ENCODE measurements at places on chromosomes 7 and 10.

DNA sequence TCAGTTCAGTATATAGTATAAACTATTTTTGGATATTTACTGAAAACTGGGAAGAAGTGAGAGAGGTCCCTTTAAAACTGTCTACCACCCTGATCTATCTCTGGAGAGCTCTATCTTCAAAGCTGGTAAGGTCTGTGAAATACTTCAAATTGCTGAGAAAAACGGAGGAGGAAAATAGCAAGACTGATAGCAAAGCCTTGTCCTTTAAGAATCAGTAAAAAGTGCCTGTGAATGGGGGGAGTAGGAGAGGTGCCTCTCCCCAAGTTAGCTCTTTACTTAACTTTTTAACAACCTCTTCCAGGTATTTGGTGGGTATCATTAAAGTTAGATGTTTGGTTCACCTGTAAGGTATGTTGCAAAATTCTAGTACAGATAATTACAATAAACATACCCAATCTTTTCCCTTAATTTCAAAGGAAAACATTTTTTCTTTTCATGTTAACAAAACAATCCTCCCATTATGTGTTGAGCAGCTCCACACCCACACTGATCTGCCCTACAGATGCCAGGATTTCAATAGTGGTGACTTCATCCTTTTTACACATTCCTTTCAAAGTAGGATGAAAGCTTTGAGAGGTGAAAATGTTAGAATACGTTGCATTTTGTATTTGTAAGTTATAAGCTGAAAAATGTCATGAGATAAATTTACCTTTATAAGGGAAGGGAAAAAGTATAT lies 149.2 kb downstream of the CRPPA start:
- no peak for DNase-seq

- DNase-seq, result peak; percentile 83
Observed at GRCh38 chr10:79274279-79275104, 72.8 kb upstream of the PPIF start.

DNA sequence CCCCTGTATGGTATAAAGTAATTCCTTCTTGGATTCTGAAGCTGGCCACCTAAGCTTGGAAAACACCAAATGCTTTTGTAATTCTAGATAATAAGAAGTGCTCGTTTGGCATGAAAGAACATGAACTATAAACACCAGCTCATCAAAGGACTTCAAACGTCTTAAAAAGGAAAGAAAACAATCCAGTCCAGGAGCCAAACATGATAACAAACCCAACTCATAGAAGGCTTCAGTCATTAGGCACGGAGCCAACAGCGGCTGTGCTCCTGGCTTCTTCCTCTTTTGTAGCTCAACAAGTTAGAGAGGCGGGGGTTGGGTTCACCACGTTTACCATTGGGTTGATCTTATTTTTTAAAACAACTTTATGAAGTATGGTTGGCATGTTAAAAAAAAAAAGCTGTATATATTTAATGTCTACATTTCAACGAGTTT lies 56.4 kb upstream of the ECHDC3 start:
- peak; percentile 86 for DNase-seq

- DNase-seq, result no peak
Observed at GRCh38 chr7:68432585-68432984, 1165.7 kb upstream of the AUTS2 start.

- no peak for DNase-seq
Observed at GRCh38 chr10:111211706-111212105, 134.9 kb downstream of the ADRA2A start.

- DNase-seq, result no peak
Observed at GRCh38 chr10:21519397-21519933, 6.0 kb downstream of the SKIDA1 start.

DNA sequence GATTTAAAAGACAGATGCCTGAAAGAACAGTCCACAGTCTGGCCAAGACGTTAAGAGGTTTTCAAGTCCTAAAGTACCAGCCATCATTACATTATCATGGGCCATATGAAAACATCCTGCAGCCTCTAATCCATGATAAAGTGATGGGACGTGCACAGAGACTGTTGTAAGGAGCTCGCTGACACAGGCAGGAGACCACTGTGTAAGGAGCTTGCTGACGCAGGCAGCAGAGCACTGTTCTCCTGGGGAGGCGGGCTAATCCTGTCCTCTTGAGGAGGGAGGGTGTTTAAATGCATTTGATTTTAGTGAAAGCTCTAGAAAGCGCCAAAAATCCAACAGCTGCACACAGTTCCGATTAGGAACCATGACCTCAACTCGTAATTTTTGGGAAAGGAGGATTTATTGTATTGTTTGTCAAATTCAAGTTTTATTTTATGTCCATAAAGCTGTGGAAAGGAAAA lies 16.9 kb downstream of the SVIL start:
- no peak for DNase-seq

- no peak for DNase-seq
Observed at GRCh38 chr10:49107111-49107886, 8.0 kb downstream of the VSTM4 start.

DNA sequence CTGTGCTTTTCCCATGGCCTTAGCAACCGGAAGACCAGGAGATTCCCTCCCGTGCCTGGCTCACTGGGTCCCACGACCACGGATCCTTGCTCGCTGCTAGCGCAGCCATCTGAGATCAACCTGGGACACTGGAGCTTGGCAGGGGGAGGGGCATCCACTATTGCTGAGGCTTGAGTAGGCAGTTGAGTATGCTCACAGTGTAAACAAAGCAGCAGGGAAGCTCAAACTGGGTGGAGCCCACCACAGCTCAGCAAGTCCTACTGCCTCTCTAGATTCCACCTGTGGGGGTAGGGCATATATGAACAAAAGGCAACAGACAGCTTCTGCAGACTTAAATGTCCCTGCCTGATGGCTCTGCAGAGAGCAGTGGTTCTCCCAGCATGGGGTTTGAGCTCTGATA lies 697.0 kb downstream of the SORCS1 start:
- no peak for DNase-seq

DNA sequence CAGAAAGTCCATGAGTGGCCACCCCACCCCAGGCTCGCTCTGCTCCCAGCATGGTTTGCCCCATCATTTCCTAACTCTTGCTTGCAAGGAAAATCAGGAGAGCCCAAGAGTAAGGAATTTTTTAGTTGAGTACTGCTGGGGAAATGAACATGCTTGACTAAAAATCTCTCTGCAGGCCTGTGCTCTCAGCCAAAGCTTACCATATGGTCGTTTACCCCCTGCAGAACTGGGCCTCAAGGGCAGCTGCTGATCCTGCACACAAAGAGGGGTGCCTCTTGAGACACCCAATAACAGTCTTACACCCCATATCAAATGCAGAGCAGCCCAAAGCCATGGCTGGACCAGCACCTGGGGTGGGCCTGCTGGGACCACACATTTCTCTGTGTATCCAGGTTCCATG lies 183.2 kb downstream of the CXCL12 start:
- DNase-seq, result no peak

DNA sequence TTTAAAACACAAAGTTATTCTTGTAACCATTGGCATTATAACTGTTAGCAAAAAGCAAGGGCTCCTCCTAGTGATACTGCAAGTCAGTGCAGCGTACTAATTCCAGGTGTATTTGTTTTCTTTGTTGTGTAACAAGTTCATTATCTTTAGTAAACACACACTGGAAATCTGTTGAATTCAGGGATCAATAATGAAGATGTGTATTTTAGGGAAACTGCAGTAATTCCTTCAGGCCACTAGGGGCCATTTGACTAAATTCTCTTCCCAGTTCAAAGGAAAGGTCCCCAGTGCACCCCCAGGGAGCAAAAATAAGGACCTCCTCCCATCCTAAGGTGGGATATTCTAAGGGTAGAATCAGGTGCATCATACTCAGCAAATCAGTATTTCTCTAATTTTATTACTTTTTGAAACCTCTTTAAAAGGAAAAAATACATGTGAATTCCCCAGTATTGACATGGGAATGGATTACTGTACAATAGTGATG lies 158.6 kb upstream of the LYZL1 start:
- DNase-seq, result peak; percentile 21

- peak; percentile 11 for DNase-seq
Observed at GRCh38 chr7:7220821-7221220, 38.5 kb downstream of the C1GALT1 start.

DNA sequence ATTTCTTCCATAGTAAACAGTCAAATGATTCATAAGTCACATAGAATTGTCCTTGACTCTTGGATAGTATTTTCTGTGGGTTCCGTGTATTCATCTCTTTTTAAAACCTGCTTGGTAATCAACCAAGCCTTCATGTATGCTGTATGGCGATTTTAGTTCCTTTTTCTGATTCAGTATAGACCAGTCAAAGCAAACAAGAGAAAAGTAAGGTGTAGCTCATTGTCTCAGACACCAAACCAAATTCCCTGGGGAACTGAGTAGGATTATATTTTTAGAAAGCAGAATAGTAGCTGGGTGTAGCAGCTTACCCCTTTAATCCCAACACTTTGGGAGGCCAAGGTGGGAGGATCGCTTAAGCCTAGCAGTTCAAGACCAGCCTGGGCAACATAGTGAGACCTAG lies 240.5 kb downstream of the BBS9 start:
- no peak for DNase-seq

DNA sequence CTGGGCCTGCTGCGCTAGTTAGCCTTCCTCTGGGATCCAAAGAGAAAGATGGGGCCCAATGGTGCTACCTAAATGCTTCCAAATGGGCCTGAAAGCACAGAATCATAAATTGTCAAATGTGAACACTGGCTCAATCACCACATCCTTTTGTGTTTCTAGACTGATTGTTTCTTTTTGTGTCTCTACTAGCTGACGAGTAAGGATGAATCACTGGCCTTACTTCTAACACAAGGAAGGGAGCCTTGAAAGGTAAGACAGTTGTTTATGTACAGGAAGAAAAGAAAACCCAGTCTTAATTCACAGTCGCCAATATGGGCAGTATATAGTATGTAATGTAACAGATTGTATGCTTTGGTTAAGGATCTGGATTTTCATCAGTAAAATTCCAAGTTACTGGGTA lies 89.5 kb downstream of the ZNF92 start:
- no peak for DNase-seq

DNA sequence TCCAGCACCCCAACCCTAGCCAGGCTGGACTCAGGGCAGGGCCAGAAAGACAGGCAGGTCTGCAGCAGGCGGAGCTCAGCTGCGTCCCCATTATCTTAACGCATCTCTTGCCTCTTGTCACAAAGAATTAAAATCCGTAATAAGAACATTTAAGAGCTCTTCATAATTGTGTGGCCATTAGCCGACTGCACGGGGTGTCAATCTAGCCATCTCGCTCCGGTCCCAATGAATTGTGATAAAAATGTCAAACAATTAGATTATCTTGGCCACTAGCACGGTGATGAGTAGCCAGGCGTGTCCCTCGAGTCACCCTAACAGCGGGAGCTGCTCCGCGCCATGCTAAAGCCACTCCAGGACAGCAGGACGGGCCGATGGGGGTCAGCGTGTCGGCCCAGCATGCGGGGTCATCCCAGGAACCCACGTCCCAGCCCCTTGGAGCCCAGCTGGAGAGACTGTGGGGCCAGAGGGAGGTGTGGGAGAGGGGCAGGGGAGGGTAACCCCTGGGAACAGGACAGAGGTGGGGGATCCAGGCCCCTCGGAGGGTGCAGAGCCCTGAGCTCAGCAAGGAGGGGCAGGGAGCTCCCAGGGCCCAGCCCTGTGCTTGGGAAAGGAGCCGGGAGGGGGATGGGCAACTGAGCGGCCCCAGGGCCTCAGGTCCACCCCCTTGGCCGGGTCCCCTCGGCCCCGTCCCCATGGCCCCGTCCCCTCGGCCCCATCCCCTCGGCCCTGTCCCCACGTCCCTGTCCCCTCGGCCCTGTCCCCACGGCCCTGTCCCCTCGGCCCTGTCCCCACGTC lies 17.7 kb upstream of the NKX6-2 start:
- no peak for DNase-seq

GRCh38 chr7:30351286-30351685 lies 66.9 kb downstream of the ZNRF2 start:
- no peak for DNase-seq

DNA sequence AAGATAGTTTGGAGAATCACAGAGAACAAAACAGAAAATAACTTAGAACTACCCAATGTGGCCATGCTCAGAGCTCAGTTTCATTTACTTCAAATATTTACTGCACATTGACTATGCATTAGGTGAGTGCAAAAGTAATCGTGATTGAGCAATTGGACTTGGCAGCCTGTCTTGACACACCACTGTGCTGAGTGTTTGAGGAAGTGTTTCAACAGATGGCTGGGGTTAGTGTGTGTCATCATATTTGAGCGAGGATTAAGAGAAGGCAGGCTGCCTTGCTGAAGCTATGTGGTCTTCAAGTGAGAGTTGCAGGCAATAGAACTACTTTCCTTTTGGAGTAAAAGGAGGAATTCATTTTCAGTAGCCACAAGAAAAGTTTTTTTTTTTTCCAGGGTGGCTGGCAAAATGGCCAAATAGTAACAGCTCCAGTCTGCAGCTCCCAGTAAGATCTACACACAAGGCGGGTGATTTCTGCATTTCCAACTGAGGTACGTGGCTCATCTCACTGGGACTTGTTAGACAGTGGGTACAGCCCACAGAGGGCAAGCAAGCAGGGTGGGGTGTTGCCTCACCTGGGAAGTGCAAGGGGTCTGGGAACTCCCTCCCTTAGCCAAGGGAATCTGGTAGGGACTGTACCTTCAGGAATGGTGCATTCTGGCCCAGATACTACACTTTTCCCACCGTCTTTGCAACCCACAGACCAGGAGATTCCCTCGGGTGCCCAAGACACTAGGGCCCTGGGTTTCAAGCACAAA lies 37.6 kb downstream of the AKR1C4 start:
- peak; percentile 76 for DNase-seq

DNA sequence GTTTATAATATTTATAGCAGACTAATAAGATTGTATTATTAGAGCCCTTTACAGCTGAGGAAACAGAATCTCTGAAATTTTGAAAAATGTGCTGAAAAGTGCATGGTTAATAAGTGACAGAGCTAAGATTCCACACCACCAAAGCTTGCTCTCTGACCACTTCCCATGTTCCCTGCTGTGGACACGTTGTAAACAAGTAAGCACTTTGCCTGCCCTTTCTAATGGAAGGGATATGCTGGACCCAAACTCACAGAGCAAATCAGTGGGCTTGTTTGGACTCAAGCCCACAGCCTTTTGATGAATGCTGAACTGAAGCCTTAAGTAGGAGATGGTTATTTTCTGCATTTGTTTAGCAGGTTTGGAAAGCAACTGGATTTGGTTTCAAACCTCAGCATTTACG lies 214.0 kb upstream of the TMEM72 start:
- no peak for DNase-seq

GRCh38 chr7:19619122-19619521 lies 89.7 kb downstream of the POLR1F start:
- no peak for DNase-seq

DNA sequence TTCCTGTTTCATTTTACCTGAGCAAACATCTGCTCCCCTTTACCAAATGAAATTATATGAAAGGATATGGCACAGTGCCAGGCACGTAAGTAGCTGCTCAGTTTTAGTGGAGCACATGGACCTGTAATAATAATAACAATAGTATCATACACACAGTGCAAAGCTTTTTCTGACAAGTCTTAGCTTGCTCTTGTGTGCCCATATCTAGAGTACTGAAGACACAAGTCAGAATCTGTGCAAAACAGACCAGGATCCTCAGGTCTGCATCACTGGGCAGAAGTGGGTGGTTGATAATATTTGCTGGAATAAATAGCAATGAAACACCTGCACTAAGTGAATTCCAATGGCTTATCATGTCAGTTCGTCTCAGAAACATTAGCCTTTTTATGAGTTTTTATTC lies 85.5 kb upstream of the DKK1 start:
- no peak for DNase-seq

All from suppressor macrophage treated with lipopolysaccharide for 1 hour (primary cell).